ENCODE measurements at places on chromosomes 7 and 10. TPM values are rescaled to one million over a fixed set of nuclear protein-coding genes. Genes with fewer than 3 reads are reported as not detected.
A peak's percentile ranks its signal among the peaks of the same experiment; 100 is the strongest.

PTEN gene
- total RNA-seq = 58.6 TPM

- H3K4me1 ChIP-seq = no peaks in the 10 kb centered on the region
- DNase-seq = no peak
- H3K36me3 ChIP-seq = no peaks in the 10 kb centered on the region
- H3K4me3 ChIP-seq = no peak overlapping the region
- no peaks in the 10 kb centered on the region for H3K27me3 ChIP-seq
Observed at GRCh38 chr10:66822801-66823200, 103.0 kb upstream of the LRRTM3 start.

LHFPL3 gene
- not detected for total RNA-seq

- no peak for DNase-seq
- no peaks in the 10 kb centered on the region for H3K36me3 ChIP-seq
- no peak overlapping the region for H3K4me3 ChIP-seq
Observed at GRCh38 chr7:71657386-71657785, 525.4 kb downstream of the GALNT17 start.

DNA sequence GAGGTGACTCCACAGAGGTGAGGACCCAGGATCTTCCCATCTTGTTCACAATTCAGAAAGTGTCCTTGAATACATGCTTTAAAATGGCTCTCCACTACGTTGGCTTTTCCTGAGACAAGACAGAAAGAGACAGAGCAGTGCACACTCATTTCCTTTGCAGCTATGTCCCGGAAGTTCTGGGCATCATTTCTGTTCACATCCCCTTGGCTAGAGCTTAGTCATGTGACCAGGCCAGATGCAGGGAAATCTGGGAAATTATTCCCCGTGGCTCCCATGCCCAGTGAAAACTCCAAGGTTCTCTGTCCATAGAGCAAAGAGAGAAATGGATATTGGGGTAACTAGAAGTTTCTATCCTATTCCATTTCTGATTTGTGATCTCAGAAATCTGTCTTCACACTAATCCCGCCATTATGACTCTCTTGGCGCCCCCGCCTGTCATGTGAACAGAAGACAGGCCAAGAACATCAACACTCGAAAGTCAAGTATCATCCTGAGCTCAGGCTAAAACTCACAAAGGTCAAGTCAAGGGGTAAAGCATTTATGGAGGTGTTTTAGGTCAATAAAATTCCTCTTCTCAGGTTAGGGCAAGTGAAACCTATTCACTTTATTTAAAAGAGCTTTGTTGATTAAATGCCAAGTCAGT, 251.4 kb upstream of the HABP2 start:
- H3K4me1 ChIP-seq = no peaks in the 10 kb centered on the region
- H3K27me3 ChIP-seq = no peaks in the 10 kb centered on the region
- H3K4me3 ChIP-seq = no peak overlapping the region
- H3K36me3 ChIP-seq = no peaks in the 10 kb centered on the region
- no peak for DNase-seq

DNA sequence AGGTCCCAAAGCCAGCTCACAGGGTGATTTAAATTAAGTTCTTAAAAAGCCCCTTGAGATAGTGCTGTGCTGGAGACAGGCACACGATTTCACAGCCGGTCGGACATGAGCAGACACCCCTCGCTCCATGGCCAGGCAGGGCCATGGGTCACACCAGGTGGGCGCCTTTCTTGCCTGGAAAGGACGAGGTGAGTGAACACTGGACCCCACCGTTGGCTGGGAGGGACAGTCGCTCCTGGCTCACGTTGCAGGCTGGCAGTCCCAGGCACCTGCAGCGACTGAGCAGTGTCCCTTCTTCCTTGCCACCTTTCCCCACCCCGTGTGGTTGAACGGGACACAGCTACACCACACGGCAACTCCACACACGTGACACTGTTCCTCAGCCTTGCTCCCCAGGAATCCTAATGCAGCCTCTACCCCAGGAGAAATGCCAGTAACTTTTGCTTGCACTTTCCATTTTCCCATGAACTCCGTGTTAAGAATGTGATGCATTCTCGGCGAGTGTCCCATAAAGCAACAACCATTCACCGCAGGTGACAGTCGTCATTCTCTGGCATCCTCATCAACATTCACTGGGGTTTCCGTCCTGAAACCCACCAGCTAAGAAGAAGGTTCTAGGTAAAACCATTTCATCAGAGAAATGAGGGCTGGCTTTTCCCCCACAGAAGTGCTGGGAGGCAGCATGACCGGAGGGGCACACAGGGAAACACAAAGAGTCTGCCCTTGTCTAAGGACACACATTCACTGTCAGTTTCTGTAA, 217.4 kb downstream of the ZMYND11 start:
- no peaks in the 10 kb centered on the region for H3K27me3 ChIP-seq
- H3K36me3 ChIP-seq = peaks cover 73% of the 10 kb centered on the region
- no peak overlapping the region for H3K4me3 ChIP-seq
- no peak for DNase-seq
- no peak overlapping the region for H3K27ac ChIP-seq

SHH gene
- not detected for total RNA-seq

GRCh38 chr7:25619381-25619780, 391.1 kb upstream of the NPVF start:
- H3K4me1 ChIP-seq = no peaks in the 10 kb centered on the region
- DNase-seq = no peak
- H3K4me3 ChIP-seq = no peak overlapping the region
- H3K27me3 ChIP-seq = no peaks in the 10 kb centered on the region
- peak overlapping the region; percentile 86 for H3K27ac ChIP-seq
- no peaks in the 10 kb centered on the region for H3K36me3 ChIP-seq

- H3K4me1 ChIP-seq = peaks cover 37% of the 10 kb centered on the region
- no peak overlapping the region for H3K27ac ChIP-seq
- H3K27me3 ChIP-seq = no peaks in the 10 kb centered on the region
- H3K36me3 ChIP-seq = no peaks in the 10 kb centered on the region
- no peak overlapping the region for H3K4me3 ChIP-seq
Observed at GRCh38 chr10:16964576-16965343, 147.5 kb upstream of the RSU1 start.

- no peak overlapping the region for H3K4me3 ChIP-seq
- DNase-seq = no peak
- no peaks in the 10 kb centered on the region for H3K4me1 ChIP-seq
- H3K27ac ChIP-seq = no peak overlapping the region
- H3K36me3 ChIP-seq = no peaks in the 10 kb centered on the region
Observed at GRCh38 chr7:110541962-110542361, 549.0 kb upstream of the LRRN3 start.

- H3K4me1 ChIP-seq = peaks cover 3% of the 10 kb centered on the region
- H3K27ac ChIP-seq = no peak overlapping the region
- no peaks in the 10 kb centered on the region for H3K36me3 ChIP-seq
- no peak overlapping the region for H3K4me3 ChIP-seq
- no peak for DNase-seq
- no peaks in the 10 kb centered on the region for H3K27me3 ChIP-seq
Observed at GRCh38 chr7:117472335-117472734, 7.5 kb upstream of the CFTR start.

DNA sequence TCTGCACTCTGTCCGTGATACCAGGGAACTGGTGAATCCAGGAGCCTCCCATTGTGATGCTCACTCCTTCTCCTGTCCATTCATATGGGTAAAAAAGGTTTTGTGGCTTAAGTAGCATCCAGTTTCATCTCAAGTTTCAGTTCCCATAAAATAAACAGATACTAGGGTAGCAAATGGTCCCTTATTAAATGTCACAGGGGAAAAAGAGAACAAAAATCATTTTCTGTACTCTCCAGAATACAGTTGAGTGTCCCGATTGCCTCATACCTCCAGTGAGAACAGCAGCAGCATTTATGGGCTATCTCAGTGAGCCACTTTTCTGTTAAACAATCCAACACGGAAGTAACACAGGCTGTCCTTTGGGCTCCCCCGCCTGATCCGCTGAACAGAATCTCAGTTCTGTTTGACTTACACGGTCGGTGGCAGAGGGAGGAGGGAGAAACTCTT, 179.6 kb downstream of the CELF2 start:
- DNase-seq = peak; percentile 48
- no peak overlapping the region for H3K4me3 ChIP-seq
- H3K4me1 ChIP-seq = peaks cover 39% of the 10 kb centered on the region
- peak overlapping the region; percentile 16 for H3K27ac ChIP-seq
- peaks cover 13% of the 10 kb centered on the region for H3K36me3 ChIP-seq
- H3K27me3 ChIP-seq = no peaks in the 10 kb centered on the region

GRCh38 chr7:38016567-38016966, 96.1 kb downstream of the EPDR1 start:
- no peak for DNase-seq
- H3K36me3 ChIP-seq = no peaks in the 10 kb centered on the region
- H3K27ac ChIP-seq = no peak overlapping the region
- H3K4me1 ChIP-seq = no peaks in the 10 kb centered on the region
- H3K4me3 ChIP-seq = no peak overlapping the region

FASTK gene
- total RNA-seq = 77.7 TPM

DNA sequence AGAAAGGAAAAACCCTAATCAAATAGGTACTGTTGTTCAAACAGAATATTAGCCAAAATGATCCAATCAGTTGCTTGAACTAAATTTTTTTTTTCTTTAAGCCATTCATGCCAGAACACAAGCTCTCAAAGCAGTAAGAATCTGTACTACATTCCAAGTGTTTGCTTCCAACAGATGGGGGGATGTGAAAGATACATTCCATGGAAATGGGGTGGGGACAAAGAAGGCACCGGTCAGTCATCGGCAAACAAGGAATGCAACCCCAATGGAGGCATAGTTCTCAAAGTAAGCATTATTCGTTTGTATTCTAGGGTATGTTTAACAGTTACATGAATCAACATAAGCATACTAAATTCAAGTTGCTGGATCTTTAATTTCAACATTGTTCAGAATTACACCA, 32.5 kb downstream of the C10orf143 start:
- no peaks in the 10 kb centered on the region for H3K4me1 ChIP-seq
- H3K27me3 ChIP-seq = no peaks in the 10 kb centered on the region
- peaks cover 4% of the 10 kb centered on the region for H3K36me3 ChIP-seq
- DNase-seq = no peak
- no peak overlapping the region for H3K27ac ChIP-seq

DNA sequence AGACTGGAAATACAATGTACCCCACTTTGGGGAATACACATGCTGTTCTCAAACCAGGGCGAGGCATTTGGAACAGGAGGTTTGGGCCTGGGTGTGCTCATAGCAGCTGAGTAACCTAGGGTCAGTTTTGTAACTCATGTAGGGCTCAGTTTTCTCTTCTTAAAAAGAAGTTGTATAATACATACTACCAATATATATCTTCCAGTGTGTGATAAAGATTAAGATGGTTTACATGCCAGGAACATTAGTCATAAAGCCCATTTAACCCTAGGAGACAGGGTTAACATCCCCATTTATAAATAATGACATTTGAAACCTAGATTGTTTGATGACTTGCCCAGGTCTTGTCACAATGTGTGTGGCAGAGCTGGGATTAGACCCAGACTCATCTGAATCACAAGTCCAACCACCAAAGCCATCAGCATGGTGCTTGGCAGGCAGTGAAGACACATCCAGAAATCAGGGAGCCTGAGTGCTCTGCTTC, 6.0 kb downstream of the AKR1B10 start:
- DNase-seq = no peak
- no peaks in the 10 kb centered on the region for H3K36me3 ChIP-seq
- no peaks in the 10 kb centered on the region for H3K27me3 ChIP-seq
- H3K27ac ChIP-seq = no peak overlapping the region

DNA sequence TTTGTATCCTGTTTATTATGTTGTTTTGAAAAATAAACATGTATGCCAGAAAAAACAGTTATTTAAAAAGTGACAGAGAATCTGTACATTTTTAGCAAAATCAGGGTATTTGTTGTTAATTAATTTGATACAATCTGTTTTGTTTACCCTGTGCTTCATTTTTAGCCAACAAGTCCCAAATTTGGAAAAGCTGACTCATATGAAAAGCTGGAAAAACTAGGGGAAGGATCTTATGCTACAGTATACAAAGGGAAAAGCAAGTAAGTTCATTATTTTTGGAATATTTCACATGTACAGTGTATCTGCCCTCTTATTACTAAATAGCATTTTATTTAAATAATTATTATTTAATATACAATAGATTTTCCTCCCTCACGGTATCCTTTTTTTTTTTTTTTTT, 151.4 kb downstream of the CDK14 start:
- no peak for DNase-seq
- no peak overlapping the region for H3K27ac ChIP-seq
- no peaks in the 10 kb centered on the region for H3K4me1 ChIP-seq
- H3K27me3 ChIP-seq = no peaks in the 10 kb centered on the region

SLC25A40 gene
- total RNA-seq = 21.3 TPM

DRGX gene
- not detected for total RNA-seq

- peak; percentile 78 for DNase-seq
- peaks cover 27% of the 10 kb centered on the region for H3K4me1 ChIP-seq
- peak overlapping the region; percentile 21 for H3K4me3 ChIP-seq
Observed at GRCh38 chr7:1466524-1467271, 7.4 kb upstream of the MICALL2 start.

- H3K4me1 ChIP-seq = no peaks in the 10 kb centered on the region
- H3K36me3 ChIP-seq = no peaks in the 10 kb centered on the region
- no peak for DNase-seq
Observed at GRCh38 chr10:101708073-101708472, 13.1 kb upstream of the FBXW4 start.

DNA sequence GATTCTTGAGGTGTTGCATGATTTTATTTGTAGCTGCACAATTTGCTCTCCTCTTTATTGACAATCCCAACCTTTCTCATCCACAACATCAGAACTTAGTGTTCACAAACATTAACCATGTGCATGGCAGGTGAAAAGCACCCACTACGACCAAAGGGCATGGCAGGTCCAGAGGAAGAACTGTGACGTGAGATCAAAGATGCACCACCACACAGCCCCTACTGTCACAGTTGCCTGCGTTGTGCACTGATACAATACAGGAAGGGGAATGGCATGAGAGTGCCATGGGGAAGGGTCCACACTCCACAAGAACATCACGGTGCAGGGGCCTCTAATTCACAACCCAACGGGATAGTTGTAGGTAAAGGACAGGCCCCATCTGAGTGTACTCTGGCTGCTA, 217.1 kb upstream of the PFKP start:
- no peaks in the 10 kb centered on the region for H3K36me3 ChIP-seq
- H3K27me3 ChIP-seq = no peaks in the 10 kb centered on the region
- no peaks in the 10 kb centered on the region for H3K4me1 ChIP-seq
- H3K27ac ChIP-seq = no peak overlapping the region
- H3K4me3 ChIP-seq = no peak overlapping the region
- no peak for DNase-seq

- H3K36me3 ChIP-seq = no peaks in the 10 kb centered on the region
- no peak for DNase-seq
- no peaks in the 10 kb centered on the region for H3K4me1 ChIP-seq
- no peak overlapping the region for H3K4me3 ChIP-seq
Observed at GRCh38 chr10:116331815-116332214, 7.6 kb downstream of the CCDC172 start.

DNA sequence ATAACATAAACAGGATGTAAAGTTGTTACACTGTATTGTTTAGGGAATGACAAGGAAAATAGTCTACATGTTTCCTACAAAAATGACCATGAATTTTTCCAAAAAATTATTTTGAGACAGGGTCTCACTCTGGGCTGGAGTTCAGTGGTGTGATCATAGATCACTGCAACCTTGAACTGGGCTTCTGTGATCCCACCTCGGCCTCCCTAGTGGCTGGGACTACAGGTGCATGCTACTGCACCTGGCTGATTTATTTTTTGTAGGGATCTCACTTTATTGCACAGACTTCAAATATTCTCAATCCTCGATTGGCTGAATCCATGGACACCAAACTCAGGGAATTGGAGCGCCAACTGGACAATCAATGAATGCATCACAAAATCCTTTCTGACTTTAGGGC, 6.6 kb downstream of the CHCHD2 start:
- no peak for DNase-seq
- no peak overlapping the region for H3K27ac ChIP-seq
- H3K27me3 ChIP-seq = no peaks in the 10 kb centered on the region
- H3K36me3 ChIP-seq = peaks cover 60% of the 10 kb centered on the region
- no peak overlapping the region for H3K4me3 ChIP-seq

PDGFA gene
- 23.3 TPM for total RNA-seq

NUTM2A gene
- 2.2 TPM for total RNA-seq

PRXL2A gene
- 86.4 TPM for total RNA-seq
